ENCODE measurements at places on chromosomes 11 and 22.

DNA sequence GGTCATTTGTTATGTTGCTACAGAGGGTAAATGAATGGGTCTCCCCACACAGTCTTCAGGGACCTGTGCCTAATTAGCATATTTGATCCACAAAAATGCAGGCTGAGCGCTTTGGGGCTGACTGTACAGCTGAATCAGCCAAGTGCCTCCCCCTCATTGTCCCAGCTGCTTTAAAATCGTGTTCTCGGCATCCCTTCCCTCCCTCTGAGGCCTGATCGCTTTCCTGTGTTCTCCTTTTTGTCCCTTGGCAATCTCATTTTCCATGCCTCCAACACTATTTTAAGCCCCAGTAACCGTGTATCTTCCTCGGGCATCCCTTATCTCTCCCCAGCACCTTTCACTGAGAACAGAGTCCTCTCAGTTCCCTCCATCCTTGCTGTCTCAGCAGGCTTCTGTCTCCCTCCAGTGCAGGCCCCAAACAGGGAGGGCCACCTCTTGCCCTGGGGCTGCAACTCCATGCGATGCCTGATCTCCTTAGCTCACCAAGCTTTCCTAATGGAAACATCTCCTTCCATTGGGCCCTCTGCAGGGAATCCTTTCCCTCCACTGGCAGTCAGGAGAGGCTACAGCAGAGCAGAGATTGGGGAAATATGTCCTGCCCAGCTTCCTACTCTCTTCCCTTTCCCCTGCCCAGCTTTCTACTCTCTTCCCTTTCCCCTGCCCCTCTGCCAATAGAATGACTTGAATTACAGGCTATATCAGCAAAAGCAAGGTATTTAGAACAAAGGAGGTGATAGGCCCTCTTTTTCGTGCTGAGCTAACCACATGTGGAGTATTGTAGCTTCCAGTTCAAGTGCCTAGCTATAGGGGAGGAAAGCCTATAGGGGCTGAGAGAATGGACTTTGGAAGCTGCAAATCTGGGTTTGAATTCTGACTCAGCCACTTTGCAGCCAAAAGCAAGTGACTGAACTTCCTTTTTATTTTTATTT, 13.8 kb downstream of the UQCR10 start:
- peak; percentile 78 for DNase-seq

- peak; percentile 32 for DNase-seq
Measured at GRCh38 chr11:71488681-71489270, 35.8 kb downstream of the NADSYN1 start.

GRCh38 chr11:33557201-33557600, 143.4 kb downstream of the C11orf91 start:
- peak; percentile 63 for DNase-seq

- DNase-seq: no peak
Measured at GRCh38 chr11:119797736-119798135, 68.7 kb upstream of the NECTIN1 start.

- no peak for DNase-seq
Measured at GRCh38 chr22:22938672-22939587, 51.3 kb downstream of the IGLL5 start.

- no peak for DNase-seq
Measured at GRCh38 chr11:1759851-1760220, 3.9 kb downstream of the CTSD start.

Measured in choroid plexus epithelial cell (primary cell).